ENCODE measurements at places on chromosomes 5 and 9. TPM values are rescaled to one million over a fixed set of nuclear protein-coding genes. Genes with fewer than 3 reads are reported as not detected.

CBY3 gene
- total RNA-seq: not detected

IL5 gene
- total RNA-seq: not detected

BRD8 gene
- total RNA-seq: 22.9 TPM

IRX1 gene
- not detected for total RNA-seq

RFESD gene
- 1.2 TPM for total RNA-seq

CRB2 gene
- not detected for total RNA-seq

OCLN gene
- total RNA-seq: 0.90 TPM

LMX1B gene
- under 0.01 TPM for total RNA-seq

PCA3 gene
- 0.25 TPM for total RNA-seq

LECT2 gene
- total RNA-seq: not detected

SHROOM1 gene
- 1.5 TPM for total RNA-seq

NIM1K gene
- not detected for total RNA-seq

FOXI1 gene
- total RNA-seq: not detected

ELP1 gene
- total RNA-seq: 25.5 TPM

SAP30L gene
- total RNA-seq: 16.8 TPM

FGF1 gene
- 0.13 TPM for total RNA-seq

SHISAL2B gene
- total RNA-seq: not detected

SLC12A2 gene
- 28.6 TPM for total RNA-seq

PTPRD gene
- 1.8 TPM for total RNA-seq

SLC1A1 gene
- 7.2 TPM for total RNA-seq

CNTLN gene
- total RNA-seq: 5.4 TPM

SPINK13 gene
- total RNA-seq: not detected

PLPP7 gene
- total RNA-seq: 2.3 TPM

DRD1 gene
- not detected for total RNA-seq

IGFBPL1 gene
- 0.13 TPM for total RNA-seq

PDGFRB gene
- 5.0 TPM for total RNA-seq

NDUFAF2 gene
- 16.6 TPM for total RNA-seq

FOXD4L3 gene
- under 0.01 TPM for total RNA-seq

ZNF782 gene
- total RNA-seq: 3.0 TPM

NUTM2G gene
- not detected for total RNA-seq

UGT3A1 gene
- total RNA-seq: not detected

Measured in dermis microvascular lymphatic vessel endothelial cell (primary cell).